Sigmoid colon (tissue), 7 donors: ENCODE measurements at places on chromosomes 2 and 18. TPM values are rescaled to one million over a fixed set of nuclear protein-coding genes. Genes with fewer than 3 reads are reported as not detected.
A peak's percentile ranks its signal among the peaks of the same experiment; 100 is the strongest.

DNA sequence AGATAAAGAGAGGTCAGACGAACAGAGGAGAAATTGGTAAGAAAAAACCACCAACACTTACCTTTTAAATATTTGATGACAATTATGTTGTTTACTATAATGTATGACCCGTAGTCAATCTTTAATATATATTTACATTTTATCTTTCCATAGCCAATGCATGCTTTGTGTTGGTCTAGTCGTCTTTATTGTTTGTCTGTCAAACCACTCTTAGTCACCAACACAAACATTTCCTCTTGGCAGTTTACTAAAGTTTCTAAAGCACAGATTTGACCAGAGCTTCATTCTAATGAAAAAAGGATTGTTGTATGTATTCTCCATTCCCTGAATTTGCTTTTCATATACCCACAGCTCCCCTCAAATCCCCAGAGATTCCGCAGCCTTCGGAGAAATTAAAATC, 784.7 kb upstream of the PIK3C3 start:
- no peak overlapping the region for H3K27ac ChIP-seq
- no peak for DNase-seq
- H3K4me1 ChIP-seq, result no peaks in the 10 kb centered on the region
- H3K4me3 ChIP-seq, result no peak overlapping the region
- H3K36me3 ChIP-seq, result no peaks in the 10 kb centered on the region
- H3K27me3 ChIP-seq, result no peaks in the 10 kb centered on the region

C1GALT1C1L gene
- 4.3 TPM for total RNA-seq

DNA sequence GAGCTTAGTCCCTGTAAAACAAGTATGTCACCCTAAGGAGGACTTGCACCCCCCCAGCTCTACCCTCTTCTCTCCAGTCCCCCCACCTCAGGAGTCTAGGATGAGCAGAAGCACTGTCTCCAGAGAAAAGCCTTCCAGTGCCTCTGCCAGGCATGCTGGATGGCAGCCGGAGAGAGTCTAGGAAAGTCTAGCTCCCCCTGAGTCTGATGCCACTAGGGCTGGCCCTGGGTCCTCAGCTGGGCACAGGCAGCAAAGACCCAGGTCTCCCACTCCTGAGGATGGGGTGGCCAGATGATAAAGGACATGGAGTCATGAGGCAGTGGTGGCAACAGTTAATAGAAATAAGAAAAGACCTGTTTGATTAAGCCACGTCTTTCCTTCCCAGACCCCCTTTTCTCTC, 225.6 kb downstream of the CYP26B1 start:
- H3K36me3 ChIP-seq, result no peaks in the 10 kb centered on the region
- H3K27me3 ChIP-seq, result no peaks in the 10 kb centered on the region
- no peak overlapping the region for H3K27ac ChIP-seq
- peaks cover 21% of the 10 kb centered on the region for H3K4me1 ChIP-seq
- no peak overlapping the region for H3K4me3 ChIP-seq

UGT1A5 gene
- not detected for total RNA-seq

C2orf49 gene
- 15.7 TPM for total RNA-seq

PRR30 gene
- not detected for total RNA-seq

BOLL gene
- total RNA-seq, result not detected

DNA sequence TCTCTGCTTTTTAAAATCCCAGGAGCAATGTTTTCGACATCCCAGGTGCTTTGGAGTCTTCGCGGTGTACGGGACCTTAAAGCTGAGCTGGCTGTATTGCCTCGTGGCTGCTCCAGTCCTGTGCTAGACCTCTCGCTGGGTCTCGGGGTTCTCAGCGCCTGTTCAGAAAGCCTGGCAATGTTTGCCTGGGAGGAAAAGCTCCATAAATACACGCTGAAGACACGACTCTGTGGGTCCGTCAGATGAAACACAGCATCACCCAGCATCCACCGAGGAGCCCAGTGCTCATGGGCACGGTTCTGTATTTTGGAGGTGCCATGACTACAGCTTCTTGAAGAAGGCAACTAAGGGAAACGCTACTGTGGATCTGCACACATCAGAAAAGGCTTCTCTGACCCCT, 21.6 kb downstream of the MBP start:
- no peaks in the 10 kb centered on the region for H3K27me3 ChIP-seq
- DNase-seq, result no peak
- no peak overlapping the region for H3K27ac ChIP-seq
- peaks cover 27% of the 10 kb centered on the region for H3K4me1 ChIP-seq

DNA sequence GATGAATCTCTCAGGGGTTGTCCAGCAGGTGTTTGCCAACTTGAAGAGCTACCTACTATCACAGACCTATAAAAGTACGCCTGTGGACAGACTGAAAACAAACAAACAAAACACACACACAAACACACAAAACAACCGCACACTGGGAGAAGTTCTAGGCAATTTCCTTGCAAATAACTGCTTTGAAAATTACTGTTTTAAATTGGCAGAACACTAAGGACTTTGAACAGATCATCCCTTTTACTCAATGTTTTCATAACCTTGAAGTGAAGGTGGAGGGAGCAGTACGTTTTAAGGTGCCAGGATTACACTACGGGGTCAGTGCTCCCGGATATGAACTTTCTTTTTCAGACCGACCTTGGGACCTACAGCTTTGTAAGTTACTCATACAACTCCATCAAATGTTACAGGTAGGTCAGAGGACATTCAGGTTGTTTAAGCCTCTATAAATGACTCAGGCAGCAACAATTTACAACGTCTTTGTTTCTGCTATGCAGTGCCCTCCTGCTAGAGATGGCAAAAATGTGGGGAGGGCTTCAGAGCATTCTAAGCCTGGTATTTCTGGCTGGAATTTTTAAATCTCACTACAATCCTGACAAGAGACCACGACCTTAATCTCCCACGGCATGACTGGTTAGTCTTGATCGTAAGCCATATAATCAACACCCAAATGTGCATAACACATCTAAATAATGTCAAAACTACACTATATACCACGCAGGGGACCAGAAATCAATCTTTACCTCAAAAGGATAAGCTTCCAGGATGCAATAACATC, 1.4 kb upstream of the SLC20A1 start:
- peak overlapping the region; percentile 98 for H3K27ac ChIP-seq
- H3K27me3 ChIP-seq, result no peaks in the 10 kb centered on the region
- no peak for DNase-seq
- H3K4me3 ChIP-seq, result peak overlapping the region; percentile 87
- H3K4me1 ChIP-seq, result peaks cover 45% of the 10 kb centered on the region

DNA sequence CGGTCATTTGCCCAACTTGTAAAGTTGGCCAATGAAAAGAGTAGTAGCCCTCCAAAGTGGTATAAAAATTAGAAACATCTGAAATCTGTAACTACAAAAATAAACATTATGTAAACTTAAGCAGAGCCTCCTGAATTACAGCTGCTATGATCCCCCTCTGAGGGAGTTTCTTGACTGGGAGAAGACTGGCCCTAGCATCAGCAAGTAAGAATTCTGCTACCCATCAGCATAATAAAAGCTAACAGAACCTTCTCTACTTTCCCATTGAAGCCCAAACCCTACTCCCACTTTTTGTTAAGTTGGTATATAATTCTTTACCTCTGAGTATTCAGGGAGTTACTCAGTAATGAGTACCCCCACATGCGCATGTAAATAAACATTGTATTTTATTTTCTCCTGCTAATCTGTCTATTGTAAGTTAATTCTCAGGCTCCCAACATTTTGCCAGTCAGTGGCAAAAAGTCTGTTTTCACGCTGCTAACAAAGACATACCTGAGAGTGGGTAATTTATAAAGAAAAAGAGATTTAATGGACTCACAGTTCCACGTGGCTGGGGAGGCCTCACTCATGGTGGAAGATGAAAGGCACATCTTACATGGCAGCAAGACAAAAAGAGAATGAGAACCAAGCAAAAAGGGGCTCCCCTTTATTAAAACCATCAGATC, 71.3 kb downstream of the MYL12B start:
- H3K36me3 ChIP-seq, result no peaks in the 10 kb centered on the region
- DNase-seq, result no peak
- no peak overlapping the region for H3K4me3 ChIP-seq
- no peaks in the 10 kb centered on the region for H3K4me1 ChIP-seq
- H3K27ac ChIP-seq, result no peak overlapping the region

GRCh38 chr2:219671279-219671678, 43.8 kb downstream of the SLC4A3 start:
- H3K27ac ChIP-seq, result no peak overlapping the region
- H3K27me3 ChIP-seq, result no peaks in the 10 kb centered on the region
- no peaks in the 10 kb centered on the region for H3K36me3 ChIP-seq
- no peak overlapping the region for H3K4me3 ChIP-seq
- no peak for DNase-seq

SERPINB10 gene
- not detected for total RNA-seq

CNOT9 gene
- 26.3 TPM for total RNA-seq

DNA sequence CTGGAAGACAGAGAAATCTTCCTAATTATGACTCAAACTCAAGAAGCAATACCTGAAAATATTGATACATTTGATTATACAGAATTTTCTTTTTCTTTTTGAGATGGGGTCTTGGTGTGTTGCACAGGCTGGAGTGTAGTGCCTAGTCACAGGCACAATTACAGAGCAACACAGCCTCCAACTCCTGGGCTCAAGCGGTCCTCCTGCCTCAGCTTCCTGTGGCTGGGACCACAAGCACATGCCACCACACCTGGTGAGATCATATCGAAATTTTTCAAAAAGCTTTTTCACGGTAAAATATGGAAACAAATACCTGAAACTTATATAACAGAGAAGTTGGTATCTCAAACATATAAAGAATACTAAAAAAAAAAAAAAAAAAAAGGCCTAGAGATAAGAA, 27.9 kb downstream of the TGFBRAP1 start:
- no peaks in the 10 kb centered on the region for H3K4me1 ChIP-seq
- H3K27ac ChIP-seq, result no peak overlapping the region
- no peak for DNase-seq
- no peak overlapping the region for H3K4me3 ChIP-seq

DNA sequence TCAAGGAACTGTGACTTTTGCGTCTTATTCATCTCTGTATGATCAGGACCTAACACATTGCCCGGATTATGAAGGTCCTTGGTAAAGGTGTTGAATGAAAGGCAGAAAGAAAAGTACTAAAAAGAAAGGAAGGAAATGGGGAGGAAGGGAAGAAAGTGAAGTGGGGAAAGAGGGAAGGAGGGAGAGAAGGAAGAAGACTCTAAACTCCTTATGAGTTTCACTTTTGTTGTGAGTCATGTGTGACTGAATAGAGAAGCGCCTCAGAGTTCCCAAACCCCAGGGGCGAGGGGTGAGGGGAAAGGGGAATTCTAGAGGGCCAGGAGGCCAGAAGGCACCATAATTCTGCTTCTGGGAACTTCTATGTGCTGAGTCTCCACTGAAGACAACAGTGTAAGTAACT, 30.9 kb upstream of the OSBPL6 start:
- no peak overlapping the region for H3K4me3 ChIP-seq
- no peaks in the 10 kb centered on the region for H3K4me1 ChIP-seq
- no peaks in the 10 kb centered on the region for H3K36me3 ChIP-seq
- no peak for DNase-seq
- no peaks in the 10 kb centered on the region for H3K27me3 ChIP-seq
- H3K27ac ChIP-seq, result no peak overlapping the region

MARCHF4 gene
- 0.14 TPM for total RNA-seq

SCG2 gene
- 8.4 TPM for total RNA-seq
